NCI-H1930 (cell line): ENCODE measurements at places on chromosomes 1 and 21.

DNA sequence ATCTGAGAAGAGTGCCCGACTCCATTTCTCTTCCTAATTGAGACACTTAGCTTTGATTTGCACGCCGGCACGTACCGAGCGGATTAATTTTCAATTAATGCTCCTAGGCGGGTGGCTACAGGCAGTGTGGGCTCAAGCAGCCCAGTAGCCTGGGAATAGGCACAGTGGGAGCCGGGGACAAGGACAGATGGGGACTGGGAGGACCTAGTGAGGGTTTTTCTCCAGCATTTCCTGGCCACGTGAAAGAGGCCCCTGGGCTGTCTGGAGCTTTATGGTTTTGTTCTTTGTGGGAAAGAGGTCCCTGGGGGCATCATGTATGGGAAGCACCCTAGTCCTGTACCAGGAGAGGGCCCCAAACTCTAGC is 78.6 kb upstream of the CSF3R start:
- no peak for DNase-seq

DNA sequence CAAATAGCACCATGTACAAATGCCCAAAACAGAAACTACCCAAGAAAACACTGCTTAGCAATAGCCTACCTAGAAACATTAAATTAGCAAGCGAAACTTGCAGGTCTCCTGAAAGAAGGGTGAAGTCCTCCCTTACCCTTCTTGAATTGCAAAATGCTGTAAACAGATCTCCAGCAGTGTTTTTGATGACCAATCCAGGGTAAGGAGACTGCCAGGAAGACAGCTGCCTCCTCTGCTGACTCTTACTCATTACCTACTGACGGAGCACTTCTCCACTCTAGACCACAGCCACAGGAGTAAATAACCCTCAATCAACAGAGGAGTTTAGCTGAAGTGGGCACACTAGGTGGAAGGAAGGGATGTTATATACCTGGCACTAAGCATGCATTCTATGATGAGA is 32.2 kb upstream of the GADD45A start:
- DNase-seq, result no peak

- DNase-seq, result no peak
These were observed 118.6 kb upstream of the IFFO2 start for GRCh38 chr1:19074902-19075721.

- no peak for DNase-seq
These were observed 563 bp upstream of the NFIA start for GRCh38 chr1:61081686-61082310.

DNA sequence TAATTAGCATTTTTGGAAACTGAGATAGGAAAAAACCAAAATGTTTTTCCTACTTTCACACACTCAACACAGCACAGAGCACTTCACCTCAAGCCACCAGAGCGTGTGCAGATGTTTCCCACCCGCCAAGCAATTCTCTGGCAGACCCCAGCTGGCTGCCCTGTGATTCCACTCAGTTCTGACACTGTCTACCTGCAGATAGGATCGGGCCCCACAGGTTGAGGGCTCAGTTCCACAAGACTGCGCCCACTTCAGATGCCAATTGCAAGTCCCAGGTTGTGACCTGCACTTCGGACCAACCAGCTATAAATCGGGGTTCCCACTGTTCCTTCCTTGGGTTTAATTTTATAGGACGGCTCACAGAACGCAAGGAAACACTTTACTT is 9.9 kb downstream of the KIAA1614 start:
- DNase-seq, result no peak

GRCh38 chr1:63742526-63742925 is 31.3 kb upstream of the ROR1 start:
- DNase-seq, result no peak

- no peak for DNase-seq
These were observed 60.7 kb downstream of the GORAB start for GRCh38 chr1:170592591-170593111.

GRCh38 chr1:181205901-181206300 is 117.4 kb downstream of the IER5 start:
- no peak for DNase-seq

DNA sequence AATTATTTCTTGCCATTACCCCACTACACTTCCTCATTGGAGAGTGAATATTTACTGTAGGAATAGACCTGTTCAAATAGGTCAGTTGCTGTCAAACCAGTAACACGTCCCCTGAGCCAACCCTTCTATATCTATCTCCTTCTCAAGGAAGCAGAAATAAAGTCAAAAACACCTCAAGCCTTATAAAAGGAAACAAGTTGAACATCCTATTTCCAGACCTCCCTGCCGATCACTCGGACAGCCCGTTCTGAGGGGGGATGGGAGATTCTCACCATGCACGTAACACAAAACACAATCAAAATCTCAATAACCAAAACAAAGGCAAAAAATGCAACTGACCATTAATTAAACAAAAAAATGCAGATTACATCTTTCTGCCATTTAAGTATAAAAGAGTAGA is 121.5 kb upstream of the KRTAP19-8 start:
- DNase-seq, result no peak

DNA sequence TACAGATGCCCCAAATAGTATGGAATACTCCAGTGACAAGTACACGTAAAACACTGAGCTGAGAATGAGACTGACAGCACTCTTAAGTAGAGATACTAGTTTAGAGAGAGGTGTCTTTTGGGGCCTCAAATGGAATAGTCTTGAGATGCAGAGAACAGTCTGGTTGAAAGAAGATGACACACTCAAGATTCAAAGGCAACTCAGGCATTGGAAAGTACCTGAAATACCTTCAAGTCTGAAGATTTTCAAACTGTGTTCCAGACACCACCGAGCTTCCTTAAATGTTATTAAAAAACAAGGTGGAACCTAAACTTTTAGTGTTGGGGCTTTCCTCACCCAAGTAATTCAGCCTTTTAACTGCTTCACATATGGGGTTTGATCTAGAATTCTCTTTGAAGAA is 437.7 kb downstream of the OMA1 start:
- no peak for DNase-seq

DNA sequence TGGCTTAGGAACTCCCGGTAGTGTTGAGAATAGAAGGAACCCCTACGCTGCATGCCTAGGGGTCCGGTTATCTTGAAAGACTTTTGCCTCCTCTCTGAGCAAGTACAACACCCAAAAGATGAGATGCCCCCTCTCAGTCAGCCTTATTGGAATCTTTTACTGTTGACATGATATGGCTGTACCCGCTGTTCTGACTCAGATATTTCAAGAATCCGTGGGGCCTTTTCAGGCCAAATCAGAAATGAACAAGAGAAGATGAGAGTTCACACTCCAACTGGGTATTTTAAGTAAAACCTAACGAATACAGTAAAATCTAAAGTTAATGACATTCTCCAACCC is 164.2 kb downstream of the PPIAL4G start:
- no peak for DNase-seq

GRCh38 chr1:204623894-204624361 is 61.6 kb downstream of the LRRN2 start:
- DNase-seq, result no peak

DNA sequence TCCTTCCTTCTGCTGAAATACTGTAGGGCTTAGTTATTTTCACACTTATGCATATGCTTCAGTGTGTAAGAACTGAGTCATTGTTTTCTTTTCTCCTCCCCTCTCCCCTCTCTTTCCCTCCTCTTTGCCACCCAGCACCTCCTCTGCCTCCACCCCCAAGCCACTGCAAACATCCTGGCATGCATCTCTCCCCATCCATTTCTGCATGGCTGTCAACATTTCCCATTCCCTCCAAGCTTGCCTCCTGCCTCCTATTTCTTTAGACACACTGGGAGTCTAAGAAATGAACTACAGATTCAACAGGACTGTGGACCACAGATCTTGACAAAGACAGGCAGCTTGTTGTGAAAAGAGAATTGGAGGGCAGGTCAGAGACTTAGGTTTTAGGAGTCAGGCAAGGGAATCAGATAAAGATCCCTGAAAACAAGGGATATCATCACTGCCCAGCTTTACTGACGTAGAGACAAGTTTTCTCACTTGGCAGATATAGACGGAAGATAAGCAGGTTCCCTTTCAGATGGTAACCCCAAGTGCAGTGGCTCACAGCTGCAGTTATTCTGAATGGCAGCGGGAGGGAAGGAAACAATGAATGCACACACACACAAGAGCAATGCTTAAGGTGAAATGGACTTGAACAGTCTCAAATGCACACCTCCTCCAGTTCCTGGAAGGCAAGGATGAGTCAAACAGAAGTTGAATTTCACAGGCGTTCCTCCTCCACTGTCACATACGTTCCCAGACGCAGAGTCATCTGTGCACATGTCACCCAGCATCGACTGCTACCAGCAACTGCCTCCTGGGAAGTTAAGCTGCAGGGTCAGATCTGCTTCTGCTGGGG is 56.1 kb downstream of the HIVEP3 start:
- no peak for DNase-seq

DNA sequence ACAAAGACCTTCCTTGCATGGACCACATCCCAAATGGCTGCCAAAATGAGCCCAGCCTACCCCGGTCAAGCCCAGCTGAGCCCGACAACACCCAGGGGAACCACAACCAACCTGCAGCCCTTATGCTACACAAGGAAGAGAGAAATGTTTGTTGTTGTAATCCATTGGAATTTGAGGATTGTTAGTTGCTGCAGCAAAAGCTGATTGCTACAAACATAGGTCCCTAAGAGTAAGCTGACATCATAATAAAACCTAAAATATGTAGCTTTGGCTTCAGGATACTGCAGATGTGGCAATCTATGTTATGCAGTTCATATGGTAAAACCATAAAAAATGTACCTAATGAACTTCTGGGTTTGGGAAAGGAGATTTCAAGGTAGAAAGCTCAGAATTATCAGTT is 65.5 kb upstream of the DNAH14 start:
- no peak for DNase-seq

- DNase-seq, result no peak
These were observed 58.8 kb upstream of the C1orf115 start for GRCh38 chr1:220631238-220631815.

- no peak for DNase-seq
These were observed 152.7 kb downstream of the HIVEP3 start for GRCh38 chr1:41766041-41766440.

DNA sequence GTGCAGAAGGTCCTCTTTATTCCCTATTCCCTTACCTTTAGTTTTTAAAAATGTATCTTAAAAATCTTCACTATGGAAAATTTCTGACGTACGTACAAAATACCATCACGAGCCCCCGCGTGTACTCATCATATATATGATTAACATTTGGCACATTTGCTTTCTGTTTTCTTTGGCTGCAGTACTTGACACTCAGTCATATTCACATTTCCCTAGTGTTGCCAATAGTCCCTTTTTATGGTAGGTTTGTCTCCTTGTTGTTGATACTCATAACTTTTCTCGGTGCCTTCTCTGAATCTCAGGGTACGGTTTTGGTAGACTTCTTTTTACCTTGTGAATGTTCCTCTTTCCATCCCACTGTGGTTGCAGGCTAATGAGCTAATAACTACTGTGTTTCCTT is 23.3 kb downstream of the KDM4A start:
- no peak for DNase-seq

GRCh38 chr1:58715108-58715507 is 15.2 kb upstream of the MYSM1 start:
- DNase-seq, result no peak

DNA sequence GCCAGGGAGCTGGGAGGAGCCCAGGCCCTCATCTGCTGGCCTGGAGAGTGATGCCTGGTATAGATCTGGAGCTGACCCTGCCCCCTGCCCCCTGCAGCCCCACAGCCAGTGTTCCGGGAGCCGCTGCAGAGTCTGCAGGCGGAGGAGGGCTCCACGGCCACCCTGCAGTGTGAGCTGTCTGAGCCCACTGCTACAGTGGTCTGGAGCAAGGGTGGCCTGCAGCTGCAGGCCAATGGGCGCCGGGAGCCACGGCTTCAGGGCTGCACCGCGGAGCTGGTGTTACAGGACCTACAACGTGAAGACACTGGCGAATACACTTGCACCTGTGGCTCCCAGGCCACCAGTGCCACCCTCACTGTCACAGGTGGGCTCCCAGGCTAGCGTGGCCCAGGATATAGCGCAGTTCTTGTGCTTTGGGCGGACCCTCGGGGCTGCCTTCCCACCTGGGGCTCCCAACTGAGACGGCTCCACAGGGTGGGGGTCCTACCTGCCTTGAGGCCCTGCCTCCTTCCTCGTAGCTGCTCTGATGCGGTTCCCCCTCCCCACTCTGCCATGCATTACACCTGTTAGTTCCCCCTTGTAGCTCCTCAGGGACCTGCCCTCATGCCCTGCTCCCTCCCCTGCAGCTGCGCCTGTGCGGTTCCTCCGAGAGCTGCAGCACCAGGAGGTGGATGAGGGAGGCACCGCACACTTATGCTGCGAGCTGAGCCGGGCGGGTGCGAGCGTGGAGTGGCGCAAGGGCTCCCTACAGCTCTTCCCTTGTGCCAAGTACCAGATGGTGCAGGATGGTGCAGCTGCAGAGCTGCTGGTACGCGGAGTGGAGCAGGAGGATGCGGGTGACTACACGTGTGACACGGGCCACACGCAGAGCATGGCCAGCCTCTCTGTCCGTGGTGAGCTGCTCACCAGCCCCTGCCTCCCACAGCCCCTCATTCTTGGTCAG is 98.7 kb downstream of the OBSCN start:
- DNase-seq, result no peak

DNA sequence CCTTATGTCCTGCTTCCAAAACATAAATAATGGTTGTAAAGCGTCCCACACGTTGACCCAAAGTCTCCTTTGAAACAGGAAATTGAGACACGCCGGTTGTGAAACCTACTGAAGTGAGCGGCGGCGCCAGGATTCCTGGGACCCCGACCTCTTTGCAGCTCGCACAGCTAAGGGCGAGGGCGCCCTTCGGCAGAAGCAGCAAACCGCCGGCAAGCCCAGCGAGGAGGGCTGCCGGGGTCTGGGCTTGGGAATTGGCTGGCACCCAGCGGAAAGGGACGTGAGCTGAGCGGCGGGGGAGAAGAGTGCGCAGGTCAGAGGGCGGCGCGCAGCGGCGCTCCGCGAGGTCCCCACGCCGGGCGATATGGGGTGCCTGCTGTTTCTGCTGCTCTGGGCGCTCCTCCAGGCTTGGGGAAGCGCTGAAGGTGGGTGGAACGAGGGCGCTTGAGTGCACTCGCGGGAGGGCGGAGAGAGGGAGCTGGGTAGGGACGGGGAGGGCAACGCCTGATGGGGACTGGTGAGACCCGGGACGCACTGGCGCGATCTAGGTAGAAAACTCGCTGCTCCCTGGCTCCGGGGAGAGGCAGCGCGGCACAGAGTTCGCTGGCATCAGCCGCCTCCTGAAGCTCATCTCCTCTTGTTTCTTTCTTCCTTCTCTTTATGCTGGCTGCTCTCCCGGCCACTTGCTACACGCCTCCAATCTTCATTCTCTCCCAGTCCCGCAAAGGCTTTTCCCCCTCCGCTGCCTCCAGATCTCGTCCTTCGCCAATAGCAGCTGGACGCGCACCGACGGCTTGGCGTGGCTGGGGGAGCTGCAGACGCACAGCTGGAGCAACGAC is at the start of gene CD1D:
Gene CD1D (plus strand): TSS at position 155 of the 836 bp plus-strand sequence. CDS start 207 bp downstream, at position 362.
- no peak for DNase-seq

DNA sequence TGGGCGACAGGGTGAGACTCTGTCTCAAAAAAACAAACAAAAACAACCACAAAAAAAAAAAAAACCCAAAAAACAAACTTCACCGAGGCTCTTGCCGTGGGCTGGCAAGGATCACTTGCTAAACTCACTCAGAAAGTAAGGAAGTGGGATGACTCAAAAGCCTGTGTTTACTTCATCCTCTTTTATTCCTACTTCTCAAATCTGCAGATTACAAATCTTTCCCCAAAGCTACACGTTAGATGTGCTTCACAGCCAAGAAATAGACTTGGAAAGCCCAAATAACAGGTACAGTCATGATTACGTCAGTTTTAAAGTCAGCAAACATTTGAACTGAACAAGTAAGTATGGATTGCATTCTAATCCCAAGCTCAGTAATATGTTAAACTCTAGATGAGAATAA is 359.3 kb downstream of the ADGRL2 start:
- DNase-seq, result no peak
